ENCODE measurements at places on chromosomes 4 and X.

GRCh38 chr4:52848254-52848653, 13.9 kb upstream of the RASL11B start:
- DNase-seq, result no peak

DNA sequence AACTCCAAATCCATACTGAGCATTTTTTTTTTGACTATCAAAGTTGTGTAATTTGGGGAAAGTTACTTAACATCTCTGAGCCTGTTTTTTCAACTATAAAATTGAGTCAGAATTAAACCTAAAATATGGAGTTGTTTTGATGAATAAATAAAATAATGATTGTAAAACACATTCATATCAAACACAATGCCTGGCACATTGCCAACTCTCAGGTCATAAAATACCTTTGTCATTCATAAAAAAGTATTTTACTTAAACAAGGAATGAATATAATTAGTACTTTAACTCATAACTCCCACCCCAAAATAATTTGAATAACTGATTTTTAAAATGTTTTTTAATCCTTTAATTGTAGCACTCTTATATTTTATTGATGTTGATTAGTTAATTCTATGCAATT, 3.8 kb upstream of the GPR174 start:
- DNase-seq, result no peak

- no peak for DNase-seq
These were observed 195.7 kb upstream of the ANK2 start for GRCh38 chr4:112853662-112854256.

GRCh38 chr4:19403786-19404370, 847.8 kb upstream of the SLIT2 start:
- no peak for DNase-seq

- no peak for DNase-seq
These were observed 23.6 kb downstream of the GPRIN3 start for GRCh38 chr4:89284020-89284424.

GRCh38 chr4:23038626-23039491, 346.1 kb downstream of the GBA3 start:
- no peak for DNase-seq

GRCh38 chrX:77768787-77769186, 17.2 kb downstream of the ATRX start:
- DNase-seq, result peak; percentile 40

GRCh38 chr4:128305942-128306341, 18.3 kb upstream of the PGRMC2 start:
- no peak for DNase-seq

GRCh38 chr4:20305976-20306375, 54.3 kb downstream of the SLIT2 start:
- no peak for DNase-seq

DNA sequence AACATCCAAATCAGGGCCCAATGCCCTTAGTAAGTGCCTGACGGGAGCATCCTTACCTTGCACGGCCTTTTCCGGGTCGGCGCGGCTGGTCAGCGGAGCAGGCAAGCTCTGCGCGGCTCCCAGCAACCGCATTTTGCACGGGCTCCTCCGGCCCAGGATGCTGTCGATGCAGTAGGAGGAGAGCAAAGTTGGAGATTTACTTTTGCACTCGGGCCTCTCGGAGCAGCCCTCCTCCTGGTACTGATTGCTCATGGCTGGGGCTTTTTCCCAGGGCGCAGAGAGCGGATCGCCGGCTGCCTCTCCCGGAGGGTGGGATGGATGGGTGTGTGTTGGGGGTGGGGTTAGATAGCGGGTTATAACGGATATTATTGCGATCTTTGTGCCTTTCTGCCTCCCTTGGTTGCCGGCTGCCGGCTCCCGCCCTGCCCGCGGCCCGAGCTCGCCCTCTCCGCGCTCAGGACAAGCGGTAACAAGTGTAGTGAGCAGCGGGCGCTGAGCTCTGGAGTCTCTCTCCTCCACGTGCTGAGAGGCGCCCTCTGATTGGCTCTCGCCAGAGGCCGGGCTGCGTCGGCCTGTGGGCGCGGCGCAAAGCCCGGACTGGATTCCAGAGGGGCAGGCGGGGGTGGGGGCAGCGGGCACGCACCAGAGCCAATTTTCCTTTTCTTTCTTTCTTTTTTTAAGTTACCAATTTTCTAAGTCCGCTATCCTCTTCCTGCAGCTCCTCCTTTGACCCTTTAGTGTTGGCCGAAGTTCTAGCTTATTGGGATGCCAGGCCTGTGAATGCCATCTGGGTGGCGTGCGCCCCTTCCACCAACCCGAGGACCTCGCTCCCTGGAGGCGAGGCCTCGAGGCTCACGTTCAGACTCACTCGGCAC, at the start of gene ARX:
ARX (minus strand) TSS at position 480 of the 875 bp plus-strand sequence; CDS start at position 252, 228 bp downstream.
- peak; percentile 67 for DNase-seq

GRCh38 chr4:175953960-175954521, 111.6 kb upstream of the WDR17 start:
- no peak for DNase-seq

- DNase-seq, result no peak
These were observed 12.5 kb downstream of the MORC4 start for GRCh38 chrX:106987488-106987887.

DNA sequence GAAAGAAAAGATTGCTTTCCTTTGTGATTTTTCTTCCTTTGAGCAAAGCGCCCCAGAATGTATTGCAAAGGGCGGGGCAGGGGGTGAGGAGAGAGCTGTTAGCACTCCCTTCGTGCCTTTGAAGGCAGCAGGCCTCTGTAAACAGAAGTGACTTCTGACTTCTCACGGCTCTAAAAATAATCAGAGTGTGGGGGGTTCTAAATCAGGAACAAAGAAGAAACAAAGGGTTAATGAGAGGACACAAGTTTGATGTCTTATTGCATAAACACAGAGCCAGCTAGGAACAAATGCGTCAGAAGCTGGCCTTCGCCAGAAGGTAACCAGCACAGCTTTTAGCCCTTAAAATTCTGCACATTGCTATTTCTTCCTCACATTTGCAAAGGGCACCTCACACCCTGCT, 626.2 kb downstream of the MID1IP1 start:
- DNase-seq, result no peak

DNA sequence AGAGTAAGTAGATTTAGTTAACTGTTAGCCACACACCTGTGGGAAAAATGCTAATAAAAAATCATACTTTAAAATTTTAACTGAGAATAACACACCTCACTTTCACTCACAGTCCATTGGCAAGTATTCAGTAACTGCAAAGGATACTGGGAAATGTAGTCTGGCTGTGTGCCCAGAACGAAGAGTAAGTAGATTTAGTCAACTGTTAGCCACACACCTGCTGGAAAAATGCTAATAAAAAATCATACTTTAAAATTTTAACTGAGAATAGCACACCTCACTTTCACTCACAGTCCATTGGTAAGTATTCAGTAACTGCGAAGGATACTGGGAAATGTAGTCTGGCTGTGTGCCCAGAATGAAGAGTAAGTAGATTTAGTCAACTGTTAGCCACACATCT, 178.4 kb upstream of the NWD2 start:
- DNase-seq, result no peak

DNA sequence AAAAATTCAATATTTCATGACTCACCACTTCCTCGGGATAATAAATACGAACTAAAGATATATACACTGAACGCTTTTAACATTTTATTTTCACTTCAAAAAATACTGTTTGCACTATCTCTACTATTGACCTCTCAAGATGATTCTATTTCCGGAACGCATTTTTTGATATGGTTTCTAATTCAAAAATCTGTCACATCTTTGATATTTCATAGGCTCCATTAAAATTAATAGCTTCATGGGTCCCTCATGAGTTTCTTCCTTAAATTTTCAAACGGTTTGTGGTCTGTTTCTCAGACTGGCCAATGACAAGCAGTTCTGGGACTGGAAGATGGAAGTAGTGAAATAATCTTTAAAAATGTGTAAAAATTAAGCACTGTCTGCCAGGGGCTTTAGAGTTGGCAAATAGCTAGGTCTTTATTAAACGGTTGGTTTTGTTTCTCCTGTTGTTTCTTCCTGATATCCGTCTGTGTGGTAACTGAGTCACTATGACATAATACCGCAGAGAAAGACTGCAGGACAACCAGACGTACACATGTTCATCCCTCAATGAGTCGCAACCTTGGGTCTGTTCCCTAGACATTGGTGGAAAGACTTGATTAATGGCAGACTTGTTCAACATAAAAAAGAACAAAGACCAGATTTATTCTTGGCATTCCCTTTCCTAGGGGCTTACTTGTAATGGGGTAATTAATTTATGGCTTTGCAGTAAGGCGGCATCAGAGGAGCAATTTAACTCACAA, 133.8 kb downstream of the PALLD start:
- no peak for DNase-seq

GRCh38 chr4:63379750-63380522, 1029.3 kb downstream of the TECRL start:
- DNase-seq, result no peak

GRCh38 chrX:17564689-17565409, 172.4 kb upstream of the SCML1 start:
- DNase-seq, result no peak

GRCh38 chrX:121103381-121103780, 56.0 kb downstream of the GLUD2 start:
- no peak for DNase-seq

DNA sequence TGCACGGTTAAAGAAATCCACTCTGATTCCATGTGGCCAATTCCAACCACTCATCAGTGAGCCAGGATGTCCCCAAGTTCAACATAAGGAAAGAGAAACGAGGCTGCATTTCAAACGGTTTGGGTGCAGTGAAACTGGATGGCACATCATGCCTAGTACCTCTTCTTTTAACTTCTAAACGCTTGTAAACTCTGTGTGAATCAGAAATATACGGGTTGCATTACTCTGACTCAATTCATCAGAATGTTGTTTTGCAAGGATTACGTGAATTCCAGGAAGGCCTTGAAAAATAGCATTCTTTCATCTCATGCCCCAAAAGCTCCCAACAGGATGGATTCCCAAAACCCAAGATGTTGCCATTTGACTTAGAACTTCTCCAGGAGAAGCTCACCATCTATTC, 270.4 kb downstream of the LDB2 start:
- DNase-seq, result no peak

DNA sequence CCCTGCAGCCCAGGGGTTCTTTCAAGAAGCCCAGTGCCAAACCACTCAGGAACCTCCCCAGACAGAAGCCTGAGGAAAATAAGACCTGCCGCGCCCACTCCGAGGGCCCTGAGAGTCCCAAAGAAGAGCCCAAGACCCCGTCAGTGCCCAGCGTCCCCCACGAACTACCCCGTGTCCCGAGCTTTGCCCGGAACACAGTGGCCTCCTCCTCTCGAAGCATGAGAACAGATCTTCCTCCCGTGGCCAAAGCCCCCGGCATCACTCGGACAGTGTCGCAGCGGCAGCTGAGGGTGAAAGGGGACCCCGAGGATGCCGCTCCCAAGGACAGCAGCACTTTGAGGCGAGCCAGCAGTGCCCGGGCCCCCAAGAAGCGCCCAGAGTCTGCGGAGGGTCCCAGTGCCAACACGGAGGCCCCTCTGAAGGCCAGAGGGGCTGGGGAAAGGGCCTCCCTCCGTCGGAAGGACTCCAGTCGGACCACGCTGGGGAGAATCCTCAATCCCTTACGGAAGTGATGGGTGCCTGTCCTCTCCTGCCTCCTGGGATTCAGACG, 40.2 kb downstream of the FHDC1 start:
- no peak for DNase-seq

DNA sequence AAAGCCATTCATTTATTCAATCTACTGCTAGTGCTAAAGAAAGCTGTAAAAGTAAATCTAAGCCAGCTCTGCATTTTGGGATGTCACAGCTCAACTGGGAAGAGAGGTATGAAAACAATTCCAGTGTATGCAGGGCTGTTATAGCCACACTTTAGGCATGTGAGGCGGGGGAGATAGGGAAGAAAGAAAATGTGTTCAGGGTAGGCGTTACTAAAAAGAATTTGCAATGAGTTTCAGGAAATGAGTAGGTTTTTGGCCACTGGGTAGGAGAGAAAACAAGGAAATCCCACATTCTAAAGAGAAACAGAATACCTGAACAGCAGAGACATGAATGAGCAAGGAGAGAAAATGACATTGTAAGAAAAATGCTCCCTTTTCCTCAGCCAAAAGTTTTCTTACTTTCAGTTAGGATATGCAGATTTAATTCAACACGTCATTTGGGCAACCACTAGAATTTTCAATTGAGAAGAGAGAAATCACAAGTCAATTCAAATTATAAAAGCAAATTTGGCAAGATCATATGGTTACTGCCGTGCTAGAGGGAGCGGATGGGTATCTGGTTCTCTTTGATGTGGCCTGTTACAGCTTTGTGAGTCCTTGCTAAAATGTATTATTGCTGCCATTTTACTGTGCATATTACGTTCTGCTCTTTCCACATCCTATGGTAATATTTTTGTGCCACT, 226.3 kb downstream of the KCNIP4 start:
- no peak for DNase-seq

- DNase-seq, result peak; percentile 31
These were observed 1.4 kb downstream of the ZNF827 start for GRCh38 chr4:145936997-145937901.

GRCh38 chr4:47031751-47032404, 511 bp downstream of the GABRB1 start:
- DNase-seq, result no peak

- DNase-seq, result no peak
These were observed 76.4 kb downstream of the MAGED4 start for GRCh38 chrX:52261125-52261462.

- no peak for DNase-seq
These were observed 41.6 kb upstream of the ADRA2C start for GRCh38 chr4:3724319-3725231.

- DNase-seq, result no peak
These were observed 25.5 kb downstream of the PDLIM5 start for GRCh38 chr4:94477227-94477626.

- DNase-seq, result no peak
These were observed 231.0 kb downstream of the ADGRL3 start for GRCh38 chr4:61431131-61431530.

DNA sequence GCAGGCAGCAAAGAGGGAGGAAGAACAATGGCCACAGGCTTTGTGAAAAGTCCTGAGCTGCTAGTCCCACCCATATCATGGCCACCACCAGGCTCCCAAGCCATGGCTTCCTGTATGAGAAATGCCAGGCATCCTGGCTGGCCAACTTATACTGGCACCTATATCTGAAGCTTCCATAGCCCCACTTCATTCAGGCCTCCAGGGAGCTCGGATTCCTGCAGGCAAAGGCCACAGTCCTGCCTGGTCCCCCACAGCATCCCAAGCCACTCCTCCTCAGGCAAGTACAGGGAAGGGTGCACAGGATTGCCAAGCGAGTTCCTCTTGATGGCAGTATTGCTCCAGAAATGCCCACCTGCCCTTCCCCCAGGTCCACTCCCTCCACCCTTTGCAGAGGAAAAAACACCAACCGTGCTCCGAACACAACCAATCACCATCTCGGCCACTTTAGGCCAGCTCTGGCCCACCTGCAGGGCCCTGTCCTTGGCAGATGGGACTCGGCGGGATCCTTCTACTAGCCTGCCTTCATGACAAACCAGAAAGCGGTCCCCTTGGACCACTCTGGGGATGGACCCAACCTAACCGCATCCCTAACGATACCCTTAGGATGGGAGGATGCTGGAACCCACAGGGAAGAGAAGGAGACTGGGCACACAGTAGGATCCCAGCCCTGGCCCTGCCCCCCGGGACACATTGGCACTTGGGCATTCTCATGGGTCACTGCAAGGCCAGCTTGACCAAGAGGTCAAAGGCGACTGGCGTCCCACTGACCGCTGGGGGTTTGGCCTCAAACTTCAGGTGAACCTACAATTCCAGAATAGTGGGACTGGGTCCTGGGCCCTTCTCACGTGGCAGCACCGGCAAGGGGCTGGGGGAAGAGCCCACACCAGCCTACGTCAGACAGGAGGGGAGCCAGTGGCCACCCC, 220.4 kb upstream of the AGTR2 start:
- no peak for DNase-seq

GRCh38 chrX:84873176-84873575, 130.5 kb upstream of the APOOL start:
- no peak for DNase-seq

Data from T-helper 2 cell (primary cell).